ENCODE measurements at places on chromosomes 11 and 22.

DNA sequence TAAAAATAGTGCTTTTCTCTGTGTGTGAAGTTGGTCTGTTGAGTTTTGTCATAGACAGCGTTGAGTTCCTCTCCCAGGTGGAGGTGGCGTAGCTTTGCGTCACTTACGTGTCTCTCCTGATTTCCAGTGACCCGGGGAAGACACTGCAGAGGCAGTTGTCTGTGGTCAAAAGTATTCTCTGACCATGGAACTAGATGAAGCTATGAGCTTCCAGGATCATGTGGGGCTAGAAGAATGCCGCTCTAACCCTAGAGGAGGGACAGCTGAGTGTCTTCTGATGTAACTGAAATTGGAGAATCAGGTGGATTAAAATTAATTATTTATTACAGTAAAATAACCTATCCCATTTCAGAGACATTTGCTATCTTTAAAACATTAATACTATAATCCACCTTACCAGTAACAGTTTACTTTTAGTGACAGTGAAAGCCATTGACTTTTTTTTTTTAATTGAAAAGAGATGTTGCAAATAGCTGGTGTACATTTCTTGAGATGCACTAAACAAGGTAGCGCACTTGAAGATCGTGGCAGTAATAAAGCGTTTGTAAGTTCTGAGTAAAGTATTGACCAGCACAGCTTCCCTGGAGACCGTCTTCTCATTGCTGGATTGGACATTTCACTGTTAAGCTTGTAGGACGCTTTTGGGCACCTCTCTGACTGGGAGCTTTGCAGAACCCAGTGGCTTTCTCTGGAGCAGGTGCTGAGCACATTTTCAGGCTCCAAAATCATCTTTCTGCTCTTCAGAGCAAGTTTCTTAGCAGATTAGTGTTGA, 9.7 kb downstream of the CAT start:
- DNase-seq = no peak

DNA sequence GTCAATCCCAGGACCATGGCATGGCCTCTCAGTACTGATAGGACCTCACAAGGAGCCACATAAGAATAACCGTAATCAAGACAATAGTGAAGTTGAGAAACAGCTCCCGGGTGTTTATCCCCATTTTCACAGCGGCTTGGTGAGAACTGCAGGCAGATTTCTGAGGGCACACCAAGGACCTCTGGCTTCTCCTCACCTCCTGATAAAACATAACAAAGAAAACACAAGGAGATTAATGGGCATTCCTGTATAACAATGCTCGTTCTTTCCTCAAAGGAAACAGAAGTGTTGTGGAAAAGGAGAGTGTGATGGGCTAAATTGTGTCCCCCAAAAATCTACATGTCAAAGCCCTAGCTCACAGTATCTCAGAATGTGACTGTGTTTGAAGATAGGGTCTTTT, 4.0 kb downstream of the SLN start:
- no peak for DNase-seq

- peak; percentile 71 for DNase-seq
These were observed 96.4 kb downstream of the KIAA1671 start for GRCh38 chr22:25048659-25049647.

GRCh38 chr11:92527467-92527866, 302.8 kb downstream of the FAT3 start:
- no peak for DNase-seq

- DNase-seq = no peak
These were observed 44.6 kb downstream of the TCF20 start for GRCh38 chr22:42225841-42226240.

DNA sequence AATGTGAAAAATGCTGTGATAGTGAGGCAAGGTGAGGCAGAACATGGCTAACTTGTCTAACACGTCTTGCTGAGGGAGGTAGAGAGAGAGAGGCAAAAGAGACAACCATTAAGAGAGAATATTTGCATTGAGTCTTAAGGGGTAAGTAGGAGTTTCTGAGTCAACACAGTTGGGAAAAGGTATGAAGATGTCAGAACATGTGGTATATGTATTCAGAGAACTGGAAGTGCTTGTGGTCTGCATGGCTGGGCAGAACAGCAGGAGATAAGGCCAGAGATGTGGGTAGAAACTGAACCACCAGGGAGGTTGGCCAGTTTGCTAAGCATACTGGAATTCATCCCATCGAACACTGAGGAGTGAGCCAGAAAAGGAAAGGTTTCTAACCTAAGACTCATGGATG, 25.0 kb upstream of the SLC5A1 start:
- no peak for DNase-seq

- DNase-seq = no peak
These were observed 76.4 kb downstream of the COMMD9 start for GRCh38 chr11:36212564-36213392.

DNA sequence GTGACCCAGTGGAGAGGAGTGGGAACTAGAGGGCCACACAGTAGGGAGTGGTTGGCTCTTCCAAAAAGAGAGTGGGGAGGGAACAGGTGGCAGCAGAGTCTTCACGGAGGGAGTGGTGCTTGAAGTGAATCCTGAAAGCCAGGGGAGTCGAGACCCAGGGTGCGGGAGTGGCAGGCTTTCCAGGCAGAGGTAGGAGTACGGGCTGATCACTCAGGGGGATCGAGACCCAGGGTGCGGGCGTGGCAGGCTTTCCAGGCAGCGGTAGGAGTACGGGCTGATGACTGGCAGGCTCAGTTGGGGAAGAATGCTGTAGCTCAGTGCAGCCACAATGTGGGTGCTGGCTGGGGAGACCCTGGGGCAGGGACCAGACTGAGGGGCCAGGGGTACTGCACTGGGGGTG, 148.2 kb downstream of the TBC1D22A start:
- no peak for DNase-seq

GRCh38 chr11:67396587-67397389, 4.9 kb downstream of the PPP1CA start:
- DNase-seq = no peak

DNA sequence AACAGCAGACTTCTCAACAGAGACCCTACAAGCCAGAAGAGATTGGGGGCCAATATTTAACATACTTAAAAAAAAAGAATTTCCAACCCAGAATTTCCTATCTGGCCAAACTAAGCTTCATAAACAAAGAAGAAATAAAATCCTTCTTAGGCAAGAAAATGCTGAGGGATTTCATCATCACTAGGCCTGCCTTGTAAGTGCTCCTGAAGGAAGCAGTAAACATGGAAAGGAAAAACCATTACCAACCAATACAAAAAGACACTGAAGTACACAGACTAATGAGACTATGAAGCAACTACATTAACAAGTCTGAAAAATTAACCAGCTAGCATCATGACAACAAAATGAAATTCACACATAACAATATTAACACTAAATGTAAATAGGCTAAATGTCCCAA, 947.9 kb upstream of the CHORDC1 start:
- DNase-seq = no peak

GRCh38 chr22:36379593-36380361, 8.0 kb downstream of the MYH9 start:
- DNase-seq = no peak

DNA sequence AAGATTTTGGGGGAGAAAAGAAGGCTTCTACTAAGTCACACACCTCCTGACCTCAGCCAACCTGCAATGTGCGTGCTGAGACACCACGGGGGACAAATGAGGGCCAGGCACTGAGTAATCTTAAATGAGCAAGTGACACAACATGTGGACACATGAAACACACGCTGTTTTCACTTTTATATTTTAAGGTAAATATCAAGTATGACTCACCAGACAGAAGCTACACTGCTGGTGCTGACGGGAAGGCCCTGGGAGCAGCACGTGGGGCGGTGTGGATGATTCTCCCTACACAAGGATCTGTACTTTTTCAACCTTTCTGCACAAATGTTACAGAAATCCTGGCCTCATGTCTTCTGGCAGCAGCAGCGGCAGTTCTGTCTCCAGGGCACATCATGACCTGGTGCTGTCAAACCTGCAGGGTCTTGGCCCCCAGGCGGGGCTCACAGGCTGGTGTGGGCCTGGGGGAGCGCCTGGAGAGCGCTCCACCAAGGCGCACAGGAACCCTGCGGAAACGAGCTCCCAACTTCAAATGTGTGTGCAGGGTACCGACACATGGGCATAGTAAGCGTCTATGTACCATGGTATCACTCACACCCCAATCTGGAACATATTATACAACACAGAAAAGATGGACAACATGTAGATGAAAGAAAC, 61.7 kb downstream of the DGCR2 start:
- DNase-seq = no peak

GRCh38 chr22:22341736-22342135, 97.2 kb downstream of the VPREB1 start:
- no peak for DNase-seq

GRCh38 chr11:89181111-89181510, 3.4 kb downstream of the TYR start:
- no peak for DNase-seq

DNA sequence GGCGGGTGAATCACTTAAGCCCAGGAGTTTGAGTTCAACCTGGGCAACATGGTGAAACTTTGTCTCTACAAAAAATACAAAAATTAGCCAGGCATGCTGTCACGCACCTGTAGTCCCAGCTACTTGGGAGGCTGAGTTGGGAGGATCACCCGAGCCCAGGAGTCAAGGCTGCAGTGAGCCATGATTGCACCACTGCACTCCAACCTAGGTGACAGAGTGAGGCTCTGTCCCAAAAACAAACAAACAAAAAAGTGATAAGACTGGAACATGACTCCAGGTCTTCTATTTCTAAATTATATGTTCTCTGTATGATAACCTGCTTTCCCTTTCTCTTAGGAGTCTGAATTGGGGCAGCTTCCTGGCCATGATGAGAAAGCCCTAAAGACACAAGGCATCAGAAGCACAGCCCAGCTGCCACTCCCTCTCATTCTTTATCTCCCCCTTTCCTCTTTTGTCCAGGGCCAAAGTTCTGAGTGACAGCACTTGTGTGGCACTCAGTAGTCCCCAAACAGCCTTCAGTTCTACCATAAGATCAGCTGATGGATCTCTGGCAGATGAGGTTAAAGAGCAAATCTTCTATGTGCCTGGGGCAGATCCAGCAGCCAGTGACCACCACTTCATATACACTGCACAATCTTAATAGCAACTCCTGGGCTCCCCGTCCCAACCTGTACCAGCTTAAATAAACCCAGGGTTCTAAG, 136.0 kb downstream of the C11orf58 start:
- DNase-seq = no peak

GRCh38 chr11:76664578-76665061, 5.9 kb downstream of the LRRC32 start:
- no peak for DNase-seq

DNA sequence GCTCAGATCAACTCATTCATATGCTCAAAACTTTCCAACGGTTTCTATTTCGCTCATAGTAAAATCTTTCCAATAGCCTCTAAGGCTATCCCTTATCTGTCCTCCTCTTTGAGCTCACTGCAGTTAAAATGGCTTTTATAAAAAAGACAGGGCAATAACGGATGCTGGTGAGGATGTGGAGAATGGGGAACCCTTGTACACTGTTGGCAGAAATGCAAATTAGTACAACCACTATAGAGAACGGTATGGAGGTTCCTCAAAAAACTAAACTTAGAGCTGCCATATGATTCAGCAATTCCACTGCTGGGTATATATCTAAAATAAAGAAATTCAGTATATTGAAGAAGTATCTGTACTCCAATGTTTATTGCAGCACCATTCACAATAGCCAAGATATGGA, 345.6 kb downstream of the DLG2 start:
- DNase-seq = no peak

DNA sequence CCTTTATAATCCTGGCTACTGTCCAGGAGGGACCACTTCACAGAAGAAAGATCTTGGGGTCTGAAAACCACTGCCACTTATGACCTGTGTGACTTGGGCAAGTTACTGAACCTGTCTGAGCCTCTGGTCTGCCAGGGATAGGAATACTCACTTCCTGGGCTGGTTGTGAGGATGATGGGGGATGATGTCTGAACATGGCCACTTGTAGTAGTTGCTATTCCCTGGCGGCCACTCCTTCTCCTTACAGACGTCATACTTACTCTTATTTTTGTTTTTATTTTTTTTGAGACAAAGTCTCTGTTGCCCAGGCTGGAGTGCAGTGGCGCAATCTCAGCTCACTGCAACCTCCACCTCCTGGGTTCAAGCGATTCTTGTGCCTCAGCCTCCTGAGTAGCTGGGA, 26.1 kb downstream of the CD82 start:
- DNase-seq = no peak
